Suprapubic skin (tissue), 4 donors: ENCODE measurements at places on chromosomes 13 and 19.

DNA sequence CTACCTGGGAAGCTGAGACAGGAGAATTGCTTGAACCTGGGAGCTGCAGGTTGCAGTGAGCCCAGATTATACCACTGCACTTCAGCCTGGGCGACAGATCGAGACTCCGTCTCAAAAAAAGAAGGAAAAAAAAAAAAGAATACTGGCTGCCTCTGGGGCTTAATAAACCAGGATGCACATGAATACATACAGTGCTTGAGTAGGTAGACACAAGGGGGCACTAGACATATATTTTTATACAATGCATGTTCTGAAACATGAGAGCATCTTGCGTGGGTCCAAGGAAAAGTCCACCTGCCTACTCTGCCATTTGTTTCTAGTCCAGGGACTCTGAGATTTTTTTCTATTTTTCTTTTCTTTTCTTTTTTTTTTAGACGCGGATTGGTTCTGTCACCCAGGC is 31.2 kb downstream of the KEAP1 start:
- H3K4me1 ChIP-seq: no peaks in the 10 kb centered on the region
- H3K4me3 ChIP-seq: no peak overlapping the region
- no peaks in the 10 kb centered on the region for H3K27me3 ChIP-seq
- H3K27ac ChIP-seq: no peak overlapping the region
- DNase-seq: no peak

DNA sequence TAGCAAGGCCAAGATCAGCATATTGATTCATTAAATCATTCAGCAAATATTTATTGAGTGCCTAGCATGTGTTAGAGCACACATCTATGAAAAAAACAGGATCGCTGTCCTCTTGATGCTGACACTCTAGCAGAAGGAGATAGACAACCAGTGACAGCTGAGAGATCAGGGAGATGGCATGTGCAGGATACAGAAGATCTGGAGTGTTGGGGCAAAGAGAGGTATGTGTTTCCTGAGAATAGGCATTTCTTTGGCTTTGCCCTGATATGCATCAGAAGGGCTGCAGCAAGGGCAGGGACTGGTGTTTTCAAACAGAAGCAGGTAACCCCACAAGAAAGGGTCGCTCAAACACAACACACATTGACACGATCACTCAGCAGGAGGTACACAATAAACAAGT is 423.4 kb downstream of the FOXO1 start:
- H3K27ac ChIP-seq: no peak overlapping the region
- no peak for DNase-seq
- no peaks in the 10 kb centered on the region for H3K27me3 ChIP-seq
- no peak overlapping the region for H3K4me3 ChIP-seq
- H3K36me3 ChIP-seq: no peaks in the 10 kb centered on the region

- H3K4me1 ChIP-seq: peaks cover 14% of the 10 kb centered on the region
- H3K27me3 ChIP-seq: no peaks in the 10 kb centered on the region
- no peaks in the 10 kb centered on the region for H3K36me3 ChIP-seq
- H3K4me3 ChIP-seq: no peak overlapping the region
Observed at GRCh38 chr13:44352671-44353070, 21.0 kb upstream of the SERP2 start.

GRCh38 chr19:642767-643727 is 3.4 kb downstream of the FGF22 start:
- peaks cover 38% of the 10 kb centered on the region for H3K36me3 ChIP-seq
- H3K27ac ChIP-seq: no peak overlapping the region
- no peak for DNase-seq
- no peaks in the 10 kb centered on the region for H3K27me3 ChIP-seq
